ENCODE measurements at places on chromosomes 3 and 15.
A peak's percentile ranks its signal among the peaks of the same experiment; 100 is the strongest.

DNA sequence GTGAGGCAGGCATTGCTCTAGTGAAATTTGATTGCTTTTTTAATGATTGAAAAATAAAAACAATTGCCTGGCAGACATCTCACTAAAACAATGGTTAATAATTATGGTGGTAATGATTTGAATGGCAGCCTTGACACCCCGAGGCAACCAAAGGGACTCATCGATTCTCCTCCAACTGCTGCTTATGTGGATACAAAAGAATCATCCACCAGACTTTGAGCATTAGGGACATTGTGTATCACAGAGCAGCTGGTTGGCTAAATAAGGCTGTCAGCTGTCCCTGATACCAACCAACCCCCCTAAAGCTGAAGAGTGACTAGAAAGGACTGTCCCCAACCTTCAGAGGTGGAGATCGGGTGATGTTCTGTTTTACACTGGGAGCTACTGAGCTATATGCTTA is 1.7 kb upstream of the CD47 start:
- no peak for DNase-seq
- H3K4me1 ChIP-seq = peaks cover 36% of the 10 kb centered on the region
- H3K4me3 ChIP-seq = peak overlapping the region; percentile 85
- H3K27me3 ChIP-seq = no peaks in the 10 kb centered on the region

- peaks cover 12% of the 10 kb centered on the region for H3K4me1 ChIP-seq
- peaks cover 4% of the 10 kb centered on the region for H3K36me3 ChIP-seq
- H3K27me3 ChIP-seq = no peaks in the 10 kb centered on the region
- peak overlapping the region; percentile 34 for H3K27ac ChIP-seq
- peak; percentile 56 for DNase-seq
Observed at GRCh38 chr3:51559411-51559888, 20.9 kb downstream of the RAD54L2 start.

- H3K4me1 ChIP-seq = peaks cover 6% of the 10 kb centered on the region
- peak; percentile 34 for DNase-seq
- H3K27ac ChIP-seq = no peak overlapping the region
- H3K27me3 ChIP-seq = no peaks in the 10 kb centered on the region
Observed at GRCh38 chr3:112136959-112137693, 4.1 kb upstream of the GCSAM start.

DNA sequence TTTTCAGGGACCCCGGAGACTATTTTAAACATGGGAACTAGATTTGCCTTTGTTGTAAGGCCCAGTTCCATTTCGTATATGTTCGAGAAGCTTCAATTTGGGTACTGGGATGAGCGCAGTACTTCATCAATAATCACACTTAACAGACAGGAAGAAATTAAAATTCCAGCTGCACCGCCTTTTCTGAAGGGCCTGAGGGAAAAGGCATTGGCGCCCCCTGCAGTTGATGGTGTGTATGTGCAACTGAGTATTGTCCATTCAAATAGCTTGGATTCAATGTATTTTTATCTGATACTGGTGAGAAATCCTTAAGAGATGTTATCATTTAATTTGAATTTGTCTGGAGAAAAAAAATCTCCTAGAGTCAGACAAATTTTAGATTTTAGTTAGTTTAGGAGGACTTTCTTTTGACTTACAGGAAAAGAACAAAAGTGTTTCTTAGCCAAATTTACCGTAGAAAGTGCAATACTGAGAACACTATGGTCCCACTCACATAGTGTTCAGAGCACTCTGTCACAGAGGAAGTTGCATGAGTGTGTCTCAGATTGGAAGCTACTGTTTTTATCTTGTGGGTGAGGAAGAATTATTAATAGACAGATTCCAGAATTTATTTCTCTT is 5.4 kb upstream of the ALDH1A2 start:
- no peak overlapping the region for H3K4me3 ChIP-seq
- H3K36me3 ChIP-seq = no peaks in the 10 kb centered on the region
- H3K4me1 ChIP-seq = no peaks in the 10 kb centered on the region
- H3K27ac ChIP-seq = no peak overlapping the region
- DNase-seq = peak; percentile 19
- peaks cover 27% of the 10 kb centered on the region for H3K27me3 ChIP-seq

DNA sequence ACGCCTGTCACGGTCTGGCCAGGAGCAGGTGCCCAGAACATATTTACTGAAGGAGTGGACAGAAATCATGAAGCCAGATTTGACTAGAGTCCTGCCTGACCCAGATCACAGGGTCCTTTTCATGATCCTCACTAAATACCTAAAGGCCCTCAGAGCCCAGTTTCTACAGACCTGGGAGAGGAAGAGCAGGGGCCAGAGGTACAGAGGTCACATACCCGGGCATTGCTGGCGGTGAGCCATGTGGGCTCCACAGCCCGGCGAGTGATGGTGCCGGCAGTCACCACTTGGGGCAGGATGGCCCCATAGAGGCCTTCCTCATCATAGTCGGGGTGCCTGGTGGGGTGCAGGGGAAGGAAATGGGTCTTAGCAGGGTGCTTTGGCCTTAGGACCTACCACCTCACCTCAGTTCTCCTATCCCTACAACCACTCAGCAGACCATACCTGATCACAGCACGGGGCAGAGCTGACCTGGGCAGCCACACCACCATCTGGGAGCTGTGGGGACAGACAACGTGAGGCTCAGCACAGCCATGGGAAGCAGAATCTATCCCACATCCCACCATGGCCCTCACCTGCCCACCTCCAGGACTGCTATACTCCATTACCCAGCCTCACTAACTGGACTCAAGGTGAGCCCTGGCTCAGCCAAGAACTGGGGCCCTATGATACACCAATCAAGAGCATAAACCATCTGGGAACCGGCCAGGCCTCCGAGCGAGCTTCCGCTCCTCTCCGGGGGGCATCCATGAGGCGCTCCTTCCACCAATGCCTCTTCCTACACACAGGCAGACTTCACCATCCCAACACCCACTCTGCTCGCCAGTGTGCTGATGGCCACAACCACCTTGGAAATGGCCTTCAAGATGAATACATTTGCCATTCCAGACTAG is 12.9 kb downstream of the POLG start:
- peaks cover 5% of the 10 kb centered on the region for H3K27me3 ChIP-seq
- DNase-seq = no peak
- peaks cover 55% of the 10 kb centered on the region for H3K36me3 ChIP-seq
- no peak overlapping the region for H3K4me3 ChIP-seq
- H3K27ac ChIP-seq = no peak overlapping the region
- H3K4me1 ChIP-seq = no peaks in the 10 kb centered on the region

DNA sequence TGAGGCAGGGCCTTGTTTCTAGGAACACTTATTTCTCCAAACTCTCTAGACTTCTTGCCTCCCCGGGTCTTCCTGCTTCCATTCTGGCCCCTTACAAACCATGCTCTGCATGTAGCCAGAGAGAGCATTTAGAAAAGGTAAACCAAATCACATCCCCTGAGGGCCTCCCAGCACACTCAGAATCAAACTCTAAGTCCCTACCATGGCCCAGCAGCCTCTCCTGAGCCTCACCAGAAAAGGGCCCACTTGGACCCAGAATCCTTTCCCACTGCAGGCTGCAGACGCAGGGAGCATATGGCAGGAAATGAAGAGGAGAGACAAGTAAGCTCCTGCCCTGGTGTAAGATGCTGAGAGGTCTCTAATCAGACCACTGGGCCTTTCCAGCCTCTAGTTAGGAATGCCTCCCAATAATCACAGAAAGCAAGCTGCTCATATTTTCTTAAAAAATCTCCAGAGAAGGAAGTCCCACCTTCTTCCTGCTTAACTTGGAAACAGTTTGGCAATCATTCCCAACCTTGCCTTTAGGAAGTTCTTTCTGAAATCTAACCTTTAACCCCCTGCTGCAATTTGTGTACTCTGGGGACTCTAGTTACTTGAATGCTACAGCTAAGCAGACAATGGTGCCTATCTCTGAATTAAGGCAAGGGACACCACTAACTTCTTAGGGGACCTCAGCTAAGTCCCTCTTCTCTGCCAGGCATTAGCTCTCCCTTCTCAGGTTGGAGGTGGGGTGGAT is 4.2 kb downstream of the AMOTL2 start:
- peak overlapping the region; percentile 99 for H3K4me3 ChIP-seq
- H3K27ac ChIP-seq = peak overlapping the region; percentile 95
- peaks cover 75% of the 10 kb centered on the region for H3K27me3 ChIP-seq
- peak; percentile 2 for DNase-seq
- peaks cover 78% of the 10 kb centered on the region for H3K36me3 ChIP-seq

GRCh38 chr3:171225708-171226107 is 199.2 kb upstream of the SLC2A2 start:
- peak; percentile 36 for DNase-seq
- peaks cover 12% of the 10 kb centered on the region for H3K36me3 ChIP-seq
- H3K27ac ChIP-seq = no peak overlapping the region
- no peak overlapping the region for H3K4me3 ChIP-seq

DNA sequence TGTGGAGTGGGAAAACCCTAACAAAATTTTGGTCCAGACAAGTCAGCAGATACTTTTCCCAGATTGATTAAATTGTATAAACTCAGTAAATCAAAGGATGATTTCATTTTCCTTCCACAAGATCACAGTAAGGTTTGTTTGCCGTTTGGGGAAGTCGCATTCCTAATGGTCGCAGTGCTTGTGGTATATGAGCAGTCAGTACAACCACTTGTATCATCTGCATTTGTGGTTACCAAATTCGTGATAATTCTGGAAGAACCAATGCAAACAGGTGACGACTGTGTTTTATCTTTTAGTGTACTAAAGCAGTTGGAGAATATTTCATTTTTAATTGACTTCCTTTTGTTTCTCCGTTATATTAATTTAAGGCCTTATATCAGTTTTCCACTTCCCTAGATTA is 100.0 kb upstream of the CNTN6 start:
- peaks cover 4% of the 10 kb centered on the region for H3K36me3 ChIP-seq
- no peaks in the 10 kb centered on the region for H3K27me3 ChIP-seq
- no peaks in the 10 kb centered on the region for H3K4me1 ChIP-seq
- H3K4me3 ChIP-seq = no peak overlapping the region
- DNase-seq = no peak

DNA sequence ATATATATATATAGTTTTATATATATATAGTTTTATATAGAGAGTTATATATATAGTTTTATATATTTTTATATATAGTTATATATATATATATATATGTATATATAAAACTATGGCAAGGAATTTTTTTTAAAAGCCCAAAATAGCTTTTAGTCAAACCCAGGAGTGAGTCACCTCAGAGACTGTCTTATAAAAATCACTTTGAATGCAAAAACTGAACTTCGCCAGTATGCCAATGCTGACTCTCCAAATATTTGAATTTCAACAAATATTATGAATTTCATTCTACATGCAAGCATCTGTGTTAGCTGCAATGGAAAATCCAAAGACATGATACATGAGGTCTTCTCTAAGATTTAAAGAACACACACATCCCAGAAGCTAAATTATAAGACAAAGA is 132.8 kb upstream of the NR2F2 start:
- H3K4me1 ChIP-seq = peaks cover 8% of the 10 kb centered on the region
- H3K4me3 ChIP-seq = no peak overlapping the region
- peaks cover 2% of the 10 kb centered on the region for H3K27me3 ChIP-seq
- no peak overlapping the region for H3K27ac ChIP-seq

GRCh38 chr15:78244101-78244500 is 9.7 kb upstream of the ACSBG1 start:
- H3K4me3 ChIP-seq = no peak overlapping the region
- peaks cover 28% of the 10 kb centered on the region for H3K27me3 ChIP-seq
- DNase-seq = no peak
- no peak overlapping the region for H3K27ac ChIP-seq
- no peaks in the 10 kb centered on the region for H3K4me1 ChIP-seq
- no peaks in the 10 kb centered on the region for H3K36me3 ChIP-seq

GRCh38 chr3:77835921-77836320 is 796.0 kb downstream of the ROBO2 start:
- no peaks in the 10 kb centered on the region for H3K4me1 ChIP-seq
- H3K27me3 ChIP-seq = no peaks in the 10 kb centered on the region
- no peak for DNase-seq
- no peak overlapping the region for H3K27ac ChIP-seq

DNA sequence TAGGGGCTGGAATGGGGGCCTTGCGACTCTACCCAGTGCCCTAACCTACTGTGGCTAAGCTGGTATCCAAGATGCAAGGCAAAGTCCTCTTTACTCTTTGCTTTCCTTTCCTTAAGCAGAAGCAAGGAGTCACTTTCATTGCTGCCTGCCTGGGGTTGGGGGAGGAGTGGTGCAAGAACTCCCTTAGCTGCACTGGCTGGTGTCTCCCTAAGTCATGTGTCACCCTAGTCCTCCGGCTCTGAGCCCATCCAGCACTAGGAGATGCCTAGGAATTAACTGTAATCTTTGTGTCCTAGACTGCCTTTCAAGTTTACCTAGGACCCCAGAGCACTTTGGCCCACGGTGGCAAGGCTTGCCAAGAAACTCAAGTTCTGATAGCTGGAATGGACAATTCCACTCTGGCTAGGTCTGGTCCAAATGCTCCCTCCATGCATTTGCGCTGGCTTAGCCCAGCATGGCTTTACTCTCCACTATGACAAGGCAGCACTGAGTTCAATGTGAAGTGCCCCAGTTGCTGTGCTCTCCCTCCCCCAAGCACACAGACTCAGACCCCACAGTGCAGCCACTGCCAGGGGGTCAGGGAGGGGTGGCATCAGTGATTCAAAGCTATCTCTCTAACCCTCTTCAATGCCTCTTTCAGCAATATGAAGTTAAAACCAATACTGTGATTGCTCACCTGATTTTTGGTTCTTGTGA is 58.7 kb downstream of the ESYT3 start:
- no peak overlapping the region for H3K27ac ChIP-seq
- peaks cover 3% of the 10 kb centered on the region for H3K27me3 ChIP-seq
- peaks cover 14% of the 10 kb centered on the region for H3K36me3 ChIP-seq
- peak overlapping the region; percentile 32 for H3K4me3 ChIP-seq

DNA sequence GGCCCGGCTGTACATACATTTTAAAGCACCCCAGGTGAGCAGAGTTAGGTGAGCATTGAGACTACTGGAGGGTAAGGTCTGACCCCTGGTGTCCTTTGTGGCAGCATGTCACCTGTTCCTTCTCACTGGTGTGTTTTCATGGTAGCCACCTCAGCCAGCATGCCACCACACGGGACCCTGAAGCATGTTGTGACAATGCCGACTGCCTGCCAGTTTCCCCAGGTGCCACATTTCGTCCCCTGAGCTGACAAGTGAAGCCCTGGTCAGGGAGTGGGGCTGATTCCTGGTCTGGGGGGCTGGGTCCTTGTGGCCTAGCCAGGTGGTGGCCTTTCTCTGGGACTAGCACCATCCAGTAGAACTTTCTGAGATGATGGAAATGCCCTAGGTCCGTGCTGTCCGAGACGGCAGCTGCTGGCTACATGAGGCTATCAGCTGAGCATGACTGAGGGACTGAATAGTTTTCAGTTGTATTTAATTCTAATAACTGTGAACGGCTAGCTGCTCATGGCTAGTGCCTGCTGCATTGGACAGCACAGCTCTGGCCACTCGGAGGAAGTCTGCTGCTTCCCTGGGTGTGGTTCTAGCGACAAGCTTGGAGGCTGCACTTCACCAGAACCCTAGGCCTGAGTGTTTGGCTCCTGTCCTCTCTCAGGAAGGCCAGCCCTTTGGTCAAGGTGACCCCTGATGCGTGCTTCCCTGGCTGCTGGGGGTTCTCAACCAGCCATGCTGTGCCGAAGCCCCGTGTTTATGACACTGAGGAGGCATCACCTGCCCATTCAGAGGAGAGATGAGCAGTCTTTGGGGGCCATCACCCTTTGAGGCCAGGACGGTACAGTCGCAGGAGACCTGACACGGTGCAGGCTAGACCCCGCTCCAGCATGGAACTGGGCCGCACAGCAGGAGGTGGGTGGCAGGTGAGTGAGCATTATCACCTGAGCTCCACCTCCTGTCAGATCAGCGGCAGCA is 3.9 kb downstream of the C3orf22 start:
- H3K27me3 ChIP-seq = peaks cover 7% of the 10 kb centered on the region
- DNase-seq = no peak
- no peaks in the 10 kb centered on the region for H3K4me1 ChIP-seq
- no peaks in the 10 kb centered on the region for H3K36me3 ChIP-seq
- no peak overlapping the region for H3K27ac ChIP-seq

Measured in HFFc6 (cell line).